Non-pigmented ciliary epithelial cell (primary cell): ENCODE measurements at places on chromosomes 4 and X.

- no peak for DNase-seq
Observed at GRCh38 chr4:120491481-120491880, 424.8 kb upstream of the MAD2L1 start.

DNA sequence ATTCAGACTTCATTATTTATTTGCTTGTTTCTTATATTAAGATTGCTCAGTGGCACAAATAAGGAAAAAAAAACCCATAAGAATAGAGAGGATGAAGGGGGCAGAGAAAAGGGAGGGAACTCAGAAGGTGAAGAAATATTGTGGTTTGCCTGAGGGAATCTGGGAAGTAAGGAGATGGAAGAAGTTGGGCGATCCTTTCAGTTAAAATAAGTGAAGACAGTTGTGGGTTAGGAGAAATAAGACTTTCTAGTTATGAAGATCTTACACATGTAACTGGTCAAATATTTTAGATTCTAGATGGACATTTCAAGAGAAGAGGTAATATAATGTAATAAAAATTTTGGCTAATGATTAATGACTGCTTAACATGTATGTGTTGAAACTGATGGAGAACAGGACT is 138.7 kb upstream of the LIMCH1 start:
- no peak for DNase-seq

GRCh38 chrX:43225626-43226328 is 430.3 kb upstream of the MAOA start:
- no peak for DNase-seq

DNA sequence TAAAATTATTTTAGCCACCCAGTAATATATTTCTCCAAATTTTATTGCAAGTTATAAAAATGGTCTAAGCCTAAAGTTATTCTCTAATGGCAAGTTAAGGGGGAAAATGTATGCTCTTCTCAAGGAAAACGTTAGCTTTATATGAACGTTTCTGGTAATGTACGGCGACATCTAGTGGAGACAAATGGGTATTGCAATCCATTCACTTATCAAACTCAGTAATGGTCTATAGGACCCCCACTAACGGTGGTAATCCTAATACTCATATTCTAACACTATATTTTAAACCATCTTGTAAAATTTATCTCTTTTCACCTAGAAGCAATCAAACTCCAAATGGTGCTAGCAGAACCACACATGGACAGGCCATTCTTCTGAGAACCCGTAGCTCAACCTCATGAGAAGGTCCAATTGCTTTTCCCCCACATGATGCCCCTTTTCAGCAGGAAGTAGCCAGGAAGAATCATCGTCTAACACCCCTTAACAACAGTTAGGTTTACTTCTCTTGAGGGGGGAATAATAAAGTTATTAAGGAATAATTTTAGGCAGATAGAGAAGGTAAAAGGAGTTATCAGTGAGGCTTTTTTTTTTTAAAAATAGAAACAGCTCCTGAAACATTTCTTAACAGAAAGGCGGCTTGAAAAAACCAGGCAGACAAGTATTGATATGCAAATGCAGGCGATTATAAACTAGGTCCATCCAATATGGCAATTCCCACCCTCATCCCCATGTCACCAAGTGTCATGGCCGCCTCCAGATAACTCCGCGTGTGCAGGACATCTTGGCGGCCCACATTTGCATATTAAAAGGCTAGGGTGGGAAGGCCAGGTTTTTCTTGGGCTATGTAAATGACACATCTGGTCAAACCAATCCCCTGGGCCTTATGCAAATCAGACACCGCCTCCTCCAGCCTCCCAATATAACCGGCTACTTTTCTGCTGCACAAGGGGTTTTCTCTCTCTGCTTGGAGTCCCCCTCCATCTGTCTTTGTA is 35.0 kb downstream of the NUDT11 start:
- no peak for DNase-seq

- DNase-seq: no peak
Observed at GRCh38 chrX:78063687-78064086, 40.4 kb upstream of the PGK1 start.

GRCh38 chr4:48347282-48347921 is 6.1 kb downstream of the SLAIN2 start:
- DNase-seq: no peak

- no peak for DNase-seq
Observed at GRCh38 chr4:99998062-99998867, 48.2 kb upstream of the H2AZ1 start.

DNA sequence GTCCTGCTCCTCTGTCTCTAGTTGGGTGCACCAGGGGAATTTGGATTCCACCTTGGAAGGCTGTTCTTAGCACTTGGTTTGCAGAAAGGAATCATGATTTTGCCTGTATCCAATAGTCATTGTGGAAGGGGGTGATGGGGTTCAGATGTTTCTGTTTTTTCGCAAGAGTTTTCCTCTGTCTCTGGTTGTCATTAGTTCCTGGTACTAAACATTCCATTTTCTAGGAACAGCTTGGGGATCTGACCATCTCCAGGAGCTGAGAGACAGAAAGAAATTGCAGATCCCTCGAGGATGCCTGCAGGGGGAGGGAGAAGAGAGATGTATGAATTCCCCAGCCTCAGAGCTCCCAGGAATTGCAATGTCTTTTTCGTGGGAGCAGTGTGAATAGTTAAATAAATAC is 70.9 kb downstream of the CYTL1 start:
- DNase-seq: no peak

- no peak for DNase-seq
Observed at GRCh38 chr4:106717091-106717490, 319.0 kb downstream of the DKK2 start.

- no peak for DNase-seq
Observed at GRCh38 chrX:42846741-42847140, 68.8 kb upstream of the PPP1R2C start.

DNA sequence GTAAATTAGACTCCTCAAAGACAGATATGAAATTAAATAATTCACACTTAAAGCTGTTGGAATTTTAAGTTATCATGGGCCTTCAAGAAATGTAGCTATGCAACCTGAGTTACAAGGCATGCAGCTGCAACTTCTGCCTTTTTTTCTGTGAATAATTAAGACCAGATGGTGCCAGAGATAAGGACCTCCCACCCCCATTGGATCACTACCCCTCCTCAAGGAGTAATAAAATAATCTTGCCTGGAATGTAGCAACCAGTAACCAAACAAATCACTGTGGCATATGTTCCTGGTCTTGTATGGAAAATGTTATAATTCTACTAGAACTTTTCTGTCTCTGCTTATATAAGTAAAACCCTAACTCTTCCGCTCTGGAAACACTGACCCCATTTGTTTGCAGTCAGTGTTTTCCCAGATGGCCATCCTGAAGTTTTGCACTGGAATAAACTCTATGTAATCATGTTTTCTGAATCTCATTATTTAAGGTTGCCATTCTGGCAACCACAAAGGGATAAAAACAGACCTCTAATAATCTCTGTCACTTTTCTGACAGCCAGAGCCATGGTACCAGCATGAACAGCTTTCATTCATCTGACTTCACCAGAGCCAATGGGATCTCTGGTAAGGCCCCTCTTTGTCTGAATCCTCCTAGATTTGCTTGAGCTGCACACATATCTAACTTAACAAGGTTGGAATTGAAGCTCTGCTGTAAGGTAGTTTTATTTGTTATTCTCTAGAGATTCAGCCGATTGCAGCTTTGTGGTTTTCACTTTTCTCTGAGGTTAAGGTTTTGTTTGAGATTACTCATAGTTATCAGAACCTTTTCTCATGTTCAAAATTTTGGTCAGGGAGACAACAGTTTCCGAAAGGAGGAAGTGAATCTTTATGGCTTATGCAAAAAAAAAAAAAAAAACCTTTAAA is 274.6 kb downstream of the NAF1 start:
- DNase-seq: no peak

- DNase-seq: no peak
Observed at GRCh38 chrX:68947882-68948605, 119.2 kb downstream of the EFNB1 start.

GRCh38 chrX:69959712-69960111 is 90.0 kb downstream of the AWAT2 start:
- no peak for DNase-seq

DNA sequence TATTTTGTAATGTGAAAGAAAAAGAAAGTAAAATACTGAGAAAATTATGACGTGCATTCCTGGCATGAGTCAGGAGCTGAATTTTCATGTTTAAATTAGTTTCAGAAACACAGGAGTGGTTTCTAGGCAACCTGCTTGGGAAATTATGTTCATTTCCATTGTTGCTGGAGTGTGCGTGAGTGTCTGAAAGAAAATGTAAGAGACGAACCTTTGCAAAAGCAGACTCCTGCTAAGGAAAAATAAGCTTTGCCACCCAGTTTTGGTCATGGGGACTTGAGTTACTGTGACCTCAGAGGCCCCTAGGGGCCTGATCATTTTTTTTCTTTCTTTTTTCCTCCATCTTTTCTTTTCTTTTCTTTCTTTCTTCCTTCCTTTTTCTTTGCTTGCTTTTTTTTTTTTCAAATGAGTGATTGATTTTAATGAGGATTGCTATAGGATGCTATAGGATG is 18.8 kb upstream of the CHRNA9 start:
- DNase-seq: no peak

GRCh38 chr4:150078579-150079080 is 385 bp downstream of the DCLK2 start:
- no peak for DNase-seq

GRCh38 chr4:122313006-122313646 is 65.7 kb upstream of the ADAD1 start:
- no peak for DNase-seq

DNA sequence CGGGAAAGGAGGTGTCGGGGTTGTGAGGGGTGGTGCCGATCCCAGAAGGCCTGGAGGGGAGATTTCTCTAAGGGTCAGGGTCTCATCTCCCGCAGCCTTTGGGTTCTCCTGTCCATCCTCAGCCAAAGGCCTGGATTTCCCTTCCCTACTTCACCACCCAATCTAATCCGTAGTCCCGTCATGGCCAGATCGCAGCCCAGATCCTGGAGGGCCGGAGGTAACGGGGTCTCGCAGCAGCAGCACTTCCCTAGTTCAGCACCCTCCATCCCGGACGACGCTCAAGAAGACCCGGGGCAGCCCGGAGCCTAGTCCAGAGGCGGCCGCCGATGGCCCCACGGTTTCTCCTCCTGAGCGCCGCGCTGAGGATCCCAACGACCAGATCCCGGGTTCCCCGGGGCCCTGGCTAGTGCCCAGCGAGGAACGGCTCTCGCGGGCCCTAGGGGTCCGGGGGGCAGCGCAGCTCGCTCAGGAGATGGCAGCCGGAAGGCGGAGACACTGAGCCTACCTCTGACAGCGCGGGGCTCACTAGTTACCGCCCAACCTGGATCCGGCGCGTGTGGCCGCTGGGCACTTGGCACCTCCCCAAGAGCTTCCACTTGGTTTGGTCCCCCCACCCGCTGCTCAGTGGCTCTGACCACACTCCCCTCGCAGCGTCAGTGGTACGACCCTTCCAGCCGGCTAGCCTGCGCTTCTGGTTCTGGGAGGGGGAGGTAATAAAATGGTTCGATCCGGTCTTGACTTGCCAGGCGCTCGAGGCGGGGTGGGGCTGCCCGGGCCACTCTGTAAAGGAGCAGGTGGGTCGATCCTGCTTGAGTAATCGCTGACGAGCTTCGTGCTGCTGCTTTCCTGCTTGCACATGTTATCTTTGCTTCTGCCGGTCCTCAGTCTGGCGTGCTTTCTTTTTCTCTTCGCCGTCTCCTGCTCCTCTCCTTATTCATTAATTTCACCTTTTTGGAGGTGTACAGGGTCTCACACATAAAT is 3.6 kb downstream of the MAGIX start:
- DNase-seq: no peak

DNA sequence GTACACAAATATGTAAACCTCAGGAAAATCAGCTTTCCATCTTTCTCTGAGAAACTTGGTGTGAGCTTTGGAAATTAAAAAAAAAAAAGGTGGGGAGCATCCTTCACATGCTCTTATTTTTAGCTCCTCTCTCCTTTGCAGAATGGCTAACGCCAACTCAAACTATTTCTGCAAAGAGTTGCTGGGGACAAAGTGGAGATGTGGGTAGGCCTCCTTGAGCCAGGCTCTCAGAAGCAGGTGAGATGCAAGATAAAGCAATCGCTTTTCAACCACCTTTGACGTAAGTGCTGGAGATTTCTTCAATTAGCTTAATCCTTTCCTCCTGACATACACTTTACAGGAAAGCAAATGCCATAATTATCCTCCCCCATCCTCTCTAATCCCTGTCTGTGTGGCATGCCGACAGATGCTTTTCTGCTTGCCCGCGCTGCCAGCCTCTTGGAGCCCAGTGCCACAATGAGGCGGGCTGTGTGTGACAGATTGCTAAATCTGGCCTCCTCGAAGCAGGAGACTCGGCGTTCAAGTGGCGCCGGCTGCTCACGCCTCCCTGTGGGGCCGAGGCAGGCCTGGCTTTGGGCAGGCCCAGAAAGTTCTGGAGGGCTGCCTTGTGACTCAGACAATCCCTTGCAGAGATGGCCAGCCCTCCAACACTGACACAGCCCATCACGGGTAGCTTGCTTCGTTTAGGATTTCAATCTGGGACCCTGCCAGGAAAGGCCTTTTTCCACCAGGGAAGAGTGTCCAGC is 64.9 kb upstream of the SOD3 start:
- DNase-seq: no peak
